WTC11 (cell line): ENCODE measurements at places on chromosomes 11 and 22.

- no peak for DNase-seq
These were observed 51.1 kb downstream of the RCN1 start for GRCh38 chr11:32141745-32142546.

DNA sequence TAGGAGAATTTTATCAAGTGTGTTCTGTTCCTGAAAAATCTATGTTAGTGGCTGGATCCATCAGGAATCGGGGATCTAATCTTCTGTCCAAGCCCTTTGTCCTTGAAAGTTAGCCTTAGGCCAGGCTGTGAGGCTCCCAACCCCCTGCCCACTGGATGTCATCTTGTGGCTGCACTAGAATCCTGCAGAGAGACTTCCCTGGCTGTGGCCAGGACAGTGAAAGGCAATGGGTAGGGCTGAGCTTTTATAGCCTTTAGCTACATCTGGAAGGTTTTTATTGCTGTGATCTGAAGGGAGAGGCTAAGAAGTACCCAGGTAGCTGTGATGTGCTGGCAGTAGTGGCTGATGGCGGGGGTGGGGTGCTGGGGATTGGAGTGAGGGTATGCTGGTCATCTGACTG lies 2.1 kb downstream of the OAF start:
- no peak for DNase-seq

- DNase-seq: no peak
These were observed 28.1 kb upstream of the SCGB1A1 start for GRCh38 chr11:62390722-62391121.

DNA sequence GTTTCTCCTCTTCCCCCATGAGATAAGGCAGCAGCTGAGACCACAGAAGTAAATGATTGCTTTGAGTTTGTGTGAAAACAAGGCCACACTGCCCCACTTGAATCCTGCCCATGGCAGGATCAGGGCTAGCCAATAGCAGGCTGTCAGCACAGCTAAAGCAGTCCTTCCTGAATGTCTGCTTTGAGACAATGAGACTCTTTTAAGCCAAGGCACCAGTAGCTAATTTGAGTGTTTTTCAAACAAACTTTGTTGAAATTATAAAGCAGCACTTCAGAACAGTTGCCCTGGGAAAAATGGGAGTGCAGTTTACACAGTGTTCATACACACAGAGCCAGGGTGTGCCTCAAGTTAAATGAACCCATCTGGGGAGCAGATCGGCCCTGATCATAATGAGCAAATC lies 103.5 kb upstream of the OR5AK2 start:
- DNase-seq: no peak

DNA sequence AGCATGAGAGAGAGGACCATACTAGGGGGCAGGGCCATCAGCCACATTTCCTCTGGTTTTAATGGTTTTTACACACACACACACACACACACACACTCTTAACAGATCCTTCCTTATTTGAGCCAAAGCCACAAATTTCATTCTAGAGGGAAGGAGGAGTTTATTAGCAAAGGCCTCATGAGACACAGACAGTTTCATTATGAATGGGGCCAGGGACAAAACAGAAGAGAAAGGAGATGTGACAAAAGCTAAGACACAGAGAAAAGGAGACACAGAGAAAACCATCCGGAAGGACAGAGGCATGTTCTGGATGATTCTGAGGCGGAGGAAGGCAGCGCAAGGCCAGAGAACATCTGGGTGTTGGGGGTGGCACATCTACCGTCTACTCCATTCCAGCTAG lies 32.2 kb upstream of the ARFGAP3 start:
- DNase-seq: no peak

DNA sequence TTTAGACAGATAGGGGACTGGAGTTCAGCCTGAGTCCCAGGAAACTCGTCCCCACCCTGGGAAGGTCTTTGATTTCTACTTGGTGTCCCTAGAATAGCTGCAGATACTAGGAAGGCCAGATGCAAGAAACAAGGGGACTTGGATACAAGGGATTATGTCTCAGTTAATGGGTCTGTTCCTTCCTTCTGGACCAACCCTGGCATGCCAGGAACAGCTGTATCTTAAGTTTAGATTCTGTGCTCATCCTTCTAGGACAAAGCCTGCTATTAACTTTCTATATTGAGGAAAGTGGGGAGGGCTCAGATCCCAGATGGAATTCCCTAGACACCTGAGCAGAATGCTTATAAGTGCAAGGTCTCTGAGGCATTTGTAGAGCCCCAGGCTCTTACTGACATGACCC lies 3.9 kb upstream of the OR52M1 start:
- no peak for DNase-seq

GRCh38 chr11:67463680-67464410 lies 5.2 kb downstream of the TMEM134 start:
- no peak for DNase-seq

DNA sequence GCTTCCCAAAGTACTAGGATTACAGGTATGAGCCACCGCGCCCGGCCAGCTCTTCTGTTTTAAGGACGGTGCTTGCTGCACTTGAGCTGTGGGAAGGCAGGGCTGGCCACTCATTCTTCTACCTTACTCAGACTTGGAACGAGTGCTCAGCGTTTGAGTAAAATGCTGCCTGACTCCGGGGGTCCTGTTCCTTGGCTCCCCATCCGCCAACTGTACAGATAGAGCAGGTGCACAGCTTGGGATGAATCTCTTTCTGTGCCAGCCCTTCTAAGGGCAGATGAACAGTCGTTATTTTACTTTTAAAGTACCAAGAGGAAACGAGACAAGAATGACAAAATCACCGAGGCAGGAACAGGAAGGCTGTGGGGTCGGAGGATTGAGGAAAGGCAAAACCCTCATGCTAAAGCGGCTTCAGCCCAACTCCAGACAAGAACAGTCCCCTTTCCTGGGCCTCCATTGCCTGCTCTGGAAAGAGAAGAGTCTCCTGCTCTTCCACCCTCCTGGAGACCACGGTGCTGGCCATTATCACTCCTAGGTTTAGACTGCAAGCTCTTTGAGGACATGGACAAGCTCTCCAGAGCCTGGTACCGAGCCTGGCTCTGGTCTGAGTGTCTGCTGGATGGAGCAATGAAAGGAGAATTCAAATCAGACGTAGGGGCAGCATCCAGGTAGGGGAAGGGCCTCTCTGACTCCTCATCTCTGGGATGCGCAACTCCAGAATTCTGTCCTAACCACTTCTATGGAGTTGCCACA lies 1.1 kb upstream of the SUN2 start:
- DNase-seq: no peak

DNA sequence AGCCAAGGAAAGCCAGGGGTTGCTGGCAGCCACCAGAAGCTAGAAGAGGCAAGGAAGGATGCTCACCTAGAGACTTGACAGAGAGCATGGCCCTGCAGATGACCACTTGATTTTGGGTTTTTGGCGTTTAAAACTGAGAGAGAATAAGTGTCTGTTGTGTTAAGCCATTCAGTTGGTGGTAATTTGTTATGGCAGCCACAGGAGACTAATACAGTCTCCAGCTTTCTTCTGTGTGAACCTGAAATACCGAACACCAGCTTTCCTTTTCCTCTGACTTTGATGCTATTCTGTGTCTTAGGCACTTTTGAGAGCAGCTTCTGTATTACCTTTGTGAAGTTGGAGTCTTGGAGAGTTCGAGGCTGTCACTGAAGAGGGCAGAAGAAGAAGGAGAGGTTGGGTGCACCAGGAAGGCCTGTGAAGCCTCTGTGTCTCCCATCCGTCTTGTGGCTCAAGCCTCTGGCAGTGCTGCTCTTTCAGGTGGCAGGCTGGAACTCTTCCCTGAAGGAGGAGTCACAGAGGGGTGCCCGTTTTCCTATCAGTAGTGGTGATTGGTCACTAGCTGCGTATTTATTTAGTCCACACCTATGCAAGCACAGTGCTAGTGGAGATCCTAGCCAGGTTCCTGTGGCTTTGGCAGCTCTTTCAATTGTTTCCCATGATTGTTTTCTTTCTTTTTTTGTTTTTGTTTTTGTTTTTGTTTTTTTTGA lies 2.5 kb downstream of the TBC1D22A start:
- no peak for DNase-seq

DNA sequence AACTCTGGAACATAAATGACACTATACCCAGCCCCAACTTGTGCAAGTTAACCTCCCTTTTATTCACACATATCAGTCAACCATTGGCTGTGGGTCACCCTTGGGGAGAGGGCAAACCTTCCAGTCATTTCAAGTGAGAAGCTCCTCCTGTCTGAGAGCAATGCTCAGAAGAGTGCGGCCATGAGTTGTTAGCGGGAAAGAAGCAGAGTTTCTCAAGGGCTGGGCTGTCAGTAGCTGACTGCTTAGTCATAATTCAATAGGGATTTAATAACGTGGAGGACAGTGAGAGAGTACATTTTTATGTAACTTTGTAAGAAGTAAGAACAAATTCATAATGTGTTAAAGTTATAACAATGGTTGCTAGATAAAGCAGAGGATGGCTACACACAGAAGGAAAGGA lies 5.1 kb downstream of the PATE2 start:
- no peak for DNase-seq

DNA sequence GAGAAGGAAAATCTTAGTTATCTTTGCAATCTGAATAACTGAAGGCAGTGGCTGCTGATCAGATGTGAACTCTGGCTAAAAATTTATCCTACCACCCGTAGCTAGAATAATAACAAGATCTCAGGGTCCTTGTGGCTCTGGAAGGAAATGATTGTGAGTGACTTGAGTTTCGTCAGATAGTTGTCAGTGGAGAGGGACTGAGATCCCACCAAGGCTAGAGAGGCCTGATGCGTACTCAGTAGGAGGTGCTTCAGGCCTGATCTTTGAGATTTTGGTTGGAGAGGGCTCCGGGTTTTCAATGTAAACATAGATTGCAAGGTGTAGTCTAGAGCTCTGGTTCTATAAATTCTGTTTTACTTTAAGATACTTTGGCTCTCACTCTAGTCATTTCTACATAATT lies 1.4 kb downstream of the MADD start:
- DNase-seq: no peak

DNA sequence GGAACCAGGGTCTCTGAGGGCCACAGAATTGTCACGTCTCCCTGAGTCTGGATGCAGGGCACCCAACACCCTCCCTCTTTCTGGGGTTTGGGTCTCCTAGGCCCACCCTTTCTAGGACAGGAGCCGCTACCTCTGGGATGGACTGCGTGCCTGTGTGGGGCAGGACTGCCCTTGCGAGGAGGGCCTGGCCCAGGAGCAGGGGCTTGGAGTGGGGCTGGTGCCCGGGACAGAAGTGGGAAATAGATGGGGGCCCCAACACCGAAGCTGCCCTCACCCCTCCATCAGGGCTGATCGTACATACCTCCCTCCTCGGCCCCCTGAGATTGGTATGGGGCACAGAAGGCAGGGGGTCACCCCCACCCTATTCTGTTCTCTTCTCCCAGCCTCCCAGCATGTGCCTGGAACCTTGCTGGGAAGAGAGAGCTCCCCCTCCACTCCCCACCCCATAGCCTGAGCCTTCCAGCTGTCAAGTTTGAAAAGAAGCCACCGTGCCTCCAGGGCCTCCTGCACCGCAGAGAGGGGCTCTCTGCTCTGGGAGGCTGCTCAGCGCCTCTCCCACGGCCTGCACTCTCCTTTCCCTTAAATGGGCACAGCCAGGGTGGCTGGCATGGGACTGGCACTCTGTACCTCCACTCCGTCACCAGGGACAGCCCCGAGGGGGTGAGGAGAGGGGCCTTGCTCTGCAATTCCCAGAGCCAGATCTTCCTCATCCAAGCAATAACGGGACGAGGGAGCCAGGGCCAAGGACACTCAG lies 1.8 kb downstream of the LRRC10B start:
- no peak for DNase-seq

GRCh38 chr11:84089072-84090057 lies 803.2 kb upstream of the CCDC90B start:
- no peak for DNase-seq

GRCh38 chr11:33802194-33802950 lies 28.1 kb upstream of the FBXO3 start:
- peak; percentile 78 for DNase-seq

GRCh38 chr22:29344137-29344536 lies 28.6 kb upstream of the RASL10A start:
- DNase-seq: no peak

- no peak for DNase-seq
These were observed 8.3 kb upstream of the FGF19 start for GRCh38 chr11:69711822-69712801.

DNA sequence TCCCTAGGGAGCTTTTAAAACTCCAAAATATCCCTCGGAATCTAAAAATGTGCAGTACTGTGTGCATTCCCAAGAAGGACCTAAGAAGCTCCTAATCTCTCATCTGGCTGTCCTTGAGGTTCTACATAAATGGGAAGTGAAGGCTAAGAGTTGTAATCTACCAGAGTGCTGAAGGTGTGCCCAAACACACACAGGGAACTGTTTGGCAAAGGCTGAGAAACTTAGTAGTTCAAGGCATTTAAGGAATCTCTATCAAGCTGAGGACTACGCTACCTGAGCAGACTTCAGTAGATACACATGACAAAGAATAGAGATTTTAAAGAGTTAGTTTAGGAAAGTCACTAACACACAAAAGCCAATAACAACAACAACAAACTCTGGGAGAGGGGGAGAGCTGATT lies 71.1 kb downstream of the TTC28 start:
- no peak for DNase-seq

DNA sequence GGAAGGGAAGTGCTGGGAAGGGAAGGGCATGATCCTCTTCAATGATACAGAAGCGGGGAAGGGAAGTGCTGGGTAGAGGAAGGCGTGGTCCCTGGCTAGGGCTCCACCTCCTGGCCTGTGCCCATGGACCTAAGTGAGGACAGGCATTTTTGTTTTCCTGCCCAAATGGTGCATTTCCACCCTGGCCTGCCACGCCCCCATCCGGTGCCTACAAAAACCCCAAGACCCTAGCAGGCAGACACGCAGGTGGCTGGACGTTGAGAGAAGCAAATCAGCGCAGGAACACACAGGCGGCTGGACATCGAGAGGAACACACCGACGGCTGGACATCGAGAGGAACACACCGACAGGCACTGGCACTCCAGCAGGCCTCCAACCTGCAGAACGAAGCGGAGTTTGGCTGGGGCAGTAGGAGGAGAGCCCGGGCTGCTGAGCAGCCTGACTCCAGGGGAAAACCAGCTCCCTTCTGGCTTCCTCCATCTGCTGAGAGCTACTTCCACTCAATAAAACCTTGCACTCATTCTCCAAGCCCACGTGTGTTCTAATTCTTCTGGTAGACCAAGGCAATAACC lies 628.3 kb downstream of the BUD13 start:
- DNase-seq: peak; percentile 46

DNA sequence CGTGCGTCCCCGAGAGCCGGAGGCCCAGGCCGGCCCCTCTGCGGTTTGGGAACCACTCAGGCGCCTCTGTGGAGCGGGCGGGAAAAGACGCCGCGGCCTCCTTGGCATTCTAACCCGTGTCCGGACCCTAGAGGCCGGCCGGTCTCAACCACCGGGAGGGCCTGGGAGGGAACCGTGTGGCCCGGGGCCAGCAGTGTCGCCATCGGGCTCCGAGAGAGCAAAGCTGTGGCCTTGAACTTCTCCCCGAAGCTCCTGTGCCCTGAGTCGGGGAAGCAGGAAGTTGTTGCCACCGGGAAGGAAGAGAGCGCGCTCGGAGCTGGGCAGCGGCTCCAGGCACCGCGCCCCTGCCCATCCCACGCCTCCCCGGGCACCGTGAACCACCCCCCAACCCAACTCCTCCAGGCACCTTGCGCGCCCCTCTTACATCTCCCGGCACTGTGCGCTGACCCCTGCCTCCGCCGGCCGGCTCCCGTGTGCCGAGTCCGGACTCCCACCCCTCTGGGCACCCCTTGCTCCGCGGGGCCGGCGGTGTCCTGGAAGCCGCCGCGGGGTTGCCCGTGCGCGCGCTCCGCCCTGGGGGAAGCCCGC lies 80.0 kb upstream of the PPARA start:
- DNase-seq: peak; percentile 61
